ENCODE measurements at places on chromosomes 5 and 9. TPM values are rescaled to one million over a fixed set of nuclear protein-coding genes. Genes with fewer than 3 reads are reported as not detected.

GRCh38 chr9:89522261-89522958 lies 24.5 kb upstream of the SEMA4D start:
- peak; percentile 3 for DNase-seq

DNA sequence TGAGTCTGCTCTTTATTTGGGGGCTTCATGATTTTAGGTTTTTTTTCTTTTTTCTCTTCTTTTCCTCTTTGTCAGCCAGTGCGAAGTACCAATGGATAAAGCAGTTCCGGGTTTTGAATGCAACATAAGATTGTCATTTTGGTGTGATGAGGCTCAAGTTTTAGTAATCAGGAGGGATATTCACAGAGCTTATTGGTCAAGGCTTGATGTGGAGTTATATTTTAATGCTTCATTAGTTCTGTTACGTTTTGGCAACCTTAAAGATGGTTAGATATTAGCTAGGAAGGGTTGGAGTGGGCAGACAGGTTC lies 1.4 kb downstream of the PIK3R1 start:
- no peak for DNase-seq

DNA sequence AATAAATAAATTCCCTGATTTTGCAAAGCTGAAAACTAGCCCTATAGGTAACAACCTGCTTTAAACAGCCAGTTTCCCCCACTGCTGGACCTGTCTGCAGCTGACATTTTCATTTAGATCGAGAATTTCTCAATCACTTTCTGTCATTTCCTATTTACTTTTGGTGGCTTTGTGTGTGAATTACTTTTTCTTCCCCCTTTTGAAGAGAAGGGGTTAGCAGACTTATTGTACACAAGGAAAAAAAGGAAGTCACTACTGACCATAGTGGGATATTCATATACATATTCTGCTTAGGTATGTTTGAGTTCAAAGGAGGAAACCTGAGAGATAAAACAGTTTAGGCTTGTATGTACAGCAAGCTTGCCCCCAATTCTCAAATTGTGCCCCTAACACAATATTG lies 27.0 kb upstream of the IFNB1 start:
- no peak for DNase-seq

GRCh38 chr5:11037080-11037479 lies 276.0 kb upstream of the DAP start:
- no peak for DNase-seq

DNA sequence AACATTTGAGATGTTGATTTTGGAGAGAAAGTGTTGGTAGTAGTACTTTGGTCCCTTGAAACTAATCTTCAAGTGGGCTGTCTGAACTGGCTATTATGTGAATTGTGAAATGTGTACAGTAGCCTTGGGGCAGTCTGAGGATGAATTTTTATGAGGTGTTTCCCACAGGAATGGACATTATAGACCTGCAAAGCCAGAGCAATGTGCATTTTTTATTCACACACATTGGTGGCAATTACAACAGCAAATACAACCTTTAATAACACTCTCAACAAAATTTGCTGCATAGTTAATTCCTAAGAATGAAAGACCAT lies 147.0 kb downstream of the PAM start:
- DNase-seq: peak; percentile 48

DNA sequence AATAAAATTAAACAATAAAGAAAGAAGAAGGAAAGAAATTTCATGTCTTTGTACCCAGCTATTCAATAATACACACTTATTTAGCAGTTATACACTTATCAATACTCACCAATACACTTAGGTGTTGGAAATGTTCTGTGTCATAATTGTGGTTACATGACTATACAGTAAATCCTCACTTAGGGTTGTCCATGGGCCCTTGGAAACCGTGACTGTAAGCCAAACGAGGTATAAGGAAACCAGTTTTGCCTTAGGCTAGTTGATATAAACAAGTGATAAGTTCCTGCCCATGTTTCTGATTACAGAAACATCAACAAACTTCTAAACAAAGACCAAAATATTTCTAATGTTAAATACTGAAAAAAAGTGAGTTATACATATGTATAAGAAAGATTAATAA lies 10.0 kb upstream of the SLCO4C1 start:
- no peak for DNase-seq

GRCh38 chr9:95788521-95788991 lies 86.9 kb upstream of the ERCC6L2 start:
- DNase-seq: no peak

DNA sequence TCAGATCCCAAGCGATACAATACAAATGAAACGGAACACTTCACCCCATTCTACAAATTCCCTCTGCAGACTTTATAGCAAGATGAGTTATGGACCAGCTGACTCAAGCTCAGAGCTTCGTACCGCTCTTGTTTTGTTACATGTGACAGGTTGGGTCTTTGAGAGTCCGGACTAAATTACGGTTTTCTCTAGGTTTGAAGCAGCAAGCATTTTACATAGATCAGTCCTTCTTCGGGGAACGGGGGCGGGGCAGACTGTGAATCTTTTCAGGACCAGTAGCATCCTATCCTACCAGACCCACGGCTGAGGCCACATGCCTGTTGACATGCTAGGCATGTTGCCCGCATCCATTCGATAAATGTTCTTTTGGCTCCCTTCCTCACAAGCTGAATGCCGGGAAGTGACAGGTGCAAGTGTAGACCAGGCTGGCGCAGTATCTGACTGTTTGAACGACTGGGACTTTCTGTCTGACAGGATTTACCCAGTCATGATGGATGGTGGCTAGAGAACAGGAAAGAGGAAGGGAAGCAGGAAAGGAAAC lies 811.0 kb upstream of the GRAMD2B start:
- DNase-seq: no peak

DNA sequence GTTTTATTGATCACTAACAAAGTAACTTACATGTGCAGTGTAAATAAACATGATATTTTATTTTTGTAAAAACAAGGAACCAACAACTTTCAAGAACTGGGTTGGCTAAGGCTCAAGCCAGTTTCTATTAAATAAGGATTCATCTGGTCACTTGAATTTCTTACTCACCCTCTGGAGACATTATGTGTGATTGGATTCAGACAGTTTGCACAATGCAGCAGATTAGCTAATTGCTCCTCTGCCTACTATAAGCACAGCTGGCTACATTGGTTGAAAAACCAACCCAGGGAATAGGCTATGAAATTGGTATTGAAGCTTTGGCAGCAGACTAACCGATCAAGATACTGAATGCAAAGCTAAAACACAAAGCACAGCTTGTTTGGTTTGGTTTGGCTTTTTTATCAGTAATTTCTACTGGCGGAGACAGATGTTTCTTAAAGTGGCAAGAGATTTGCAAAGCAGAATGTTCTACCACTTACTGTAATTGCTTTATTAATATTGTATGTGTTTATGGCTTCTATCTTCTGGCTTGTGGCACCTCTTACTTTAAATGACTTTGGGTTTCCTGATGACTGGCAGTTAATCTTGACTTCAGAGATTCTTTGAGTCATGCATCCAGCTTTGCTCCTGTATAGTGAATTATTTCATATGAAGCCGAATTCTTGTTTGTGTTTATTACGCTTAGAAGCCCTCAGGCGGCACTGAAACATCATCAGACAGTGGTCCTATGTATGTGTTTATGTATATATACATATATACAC lies 231.5 kb downstream of the MPDZ start:
- no peak for DNase-seq

- DNase-seq: no peak
These were observed 1.3 kb upstream of the CARD19 start for GRCh38 chr9:93094658-93095204.

GRCh38 chr9:134851020-134851419 lies 29.6 kb upstream of the FCN2 start:
- DNase-seq: no peak

GRCh38 chr5:96537386-96537785 lies 104.3 kb upstream of the PCSK1 start:
- peak; percentile 66 for DNase-seq

GRCh38 chr5:89090037-89090436 lies 207.1 kb upstream of the MEF2C start:
- no peak for DNase-seq

GRCh38 chr9:128701227-128701854 lies 962 bp upstream of the PKN3 start:
- DNase-seq: no peak

GRCh38 chr5:139150367-139150999 lies 47.7 kb downstream of the SIL1 start:
- no peak for DNase-seq

DNA sequence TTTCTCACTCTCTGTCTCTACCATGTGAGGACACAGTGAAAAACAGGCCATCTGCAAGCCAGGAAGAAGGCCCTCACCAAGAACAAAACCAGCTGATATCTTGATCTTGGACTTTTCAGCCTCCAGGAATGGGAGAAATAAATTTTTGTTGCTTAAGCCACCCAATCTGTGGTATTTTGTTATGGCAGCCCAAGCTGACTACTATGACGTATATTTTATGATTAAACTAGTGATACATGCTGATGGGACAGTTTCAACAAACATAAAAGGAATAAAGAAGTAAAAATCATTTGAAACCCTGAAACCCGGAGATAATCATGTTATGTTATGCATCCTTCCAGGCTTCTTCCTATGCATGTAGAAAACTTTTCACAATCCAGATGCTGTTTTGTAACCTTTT lies 71.5 kb upstream of the ERBIN start:
- peak; percentile 83 for DNase-seq

GRCh38 chr5:180790524-180790923 lies 12.1 kb downstream of the MGAT1 start:
- DNase-seq: no peak

GRCh38 chr5:42250-42649 lies 49.7 kb upstream of the PLEKHG4B start:
- peak; percentile 2 for DNase-seq

CCDC192 gene
- total RNA-seq: not detected

SERINC5 gene
- 13.8 TPM for total RNA-seq

PCDHGB4 gene
- total RNA-seq: 11.0 TPM

HMMR gene
- total RNA-seq: 10.0 TPM

INSL4 gene
- not detected for total RNA-seq

PPP3R2 gene
- not detected for total RNA-seq

STRBP gene
- 4.3 TPM for total RNA-seq

GBGT1 gene
- 5.8 TPM for total RNA-seq

TAF11L5 gene
- total RNA-seq: not detected

BRINP1 gene
- total RNA-seq: under 0.01 TPM

RBM27 gene
- total RNA-seq: 32.0 TPM

AJM1 gene
- total RNA-seq: 1.3 TPM

HSD17B3 gene
- not detected for total RNA-seq

Data from fibroblast of villous mesenchyme (primary cell).